ENCODE measurements at places on chromosomes 11 and 22.

- DNase-seq: no peak
Measured at GRCh38 chr11:64264371-64264852, 13.1 kb downstream of the PLCB3 start.

DNA sequence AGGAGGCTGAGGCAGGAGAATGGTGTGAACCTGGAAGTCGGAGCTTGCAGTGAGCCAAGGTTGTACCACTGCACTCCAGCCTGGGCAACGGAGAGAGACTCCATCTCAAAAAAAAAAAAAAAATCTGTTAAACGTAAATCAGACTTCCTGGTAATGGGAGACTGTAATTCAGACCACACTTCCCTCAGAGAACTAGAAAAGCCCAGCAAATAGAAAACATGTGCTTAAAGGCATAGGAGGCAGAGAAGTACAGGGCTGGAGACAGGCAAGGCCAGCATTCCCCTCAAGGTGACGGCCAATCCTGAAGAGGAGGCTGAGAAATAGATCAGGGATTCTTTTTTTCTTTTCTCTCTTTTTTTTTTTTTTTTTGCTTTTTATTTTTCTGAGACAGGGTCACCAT, 8.2 kb downstream of the GGT5 start:
- no peak for DNase-seq

GRCh38 chr11:122642971-122643370, 12.6 kb upstream of the UBASH3B start:
- DNase-seq: no peak

DNA sequence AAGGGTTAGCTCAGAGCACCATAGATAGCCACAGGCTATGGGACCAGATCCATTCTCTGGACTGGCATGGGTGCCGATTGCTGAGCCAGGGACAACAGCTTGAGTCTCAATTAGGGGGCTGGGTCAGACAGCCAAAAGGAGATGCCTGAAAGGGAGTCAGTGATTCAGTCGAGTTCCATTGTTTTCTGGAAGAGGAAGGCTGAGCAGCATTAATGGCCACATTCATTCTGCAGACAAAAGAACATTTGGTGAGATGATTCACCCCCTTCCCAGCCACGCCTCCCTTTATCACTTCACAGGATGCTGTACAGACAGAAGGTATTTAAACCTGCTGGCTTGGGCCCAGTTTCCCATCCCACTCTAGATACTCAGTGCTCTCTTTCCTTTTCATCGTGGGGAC, 131.9 kb downstream of the ADAMTS15 start:
- peak; percentile 91 for DNase-seq

GRCh38 chr22:18005201-18005926, 19.0 kb downstream of the MICAL3 start:
- DNase-seq: peak; percentile 72

GRCh38 chr11:76120513-76121101, 85.7 kb downstream of the WNT11 start:
- no peak for DNase-seq

DNA sequence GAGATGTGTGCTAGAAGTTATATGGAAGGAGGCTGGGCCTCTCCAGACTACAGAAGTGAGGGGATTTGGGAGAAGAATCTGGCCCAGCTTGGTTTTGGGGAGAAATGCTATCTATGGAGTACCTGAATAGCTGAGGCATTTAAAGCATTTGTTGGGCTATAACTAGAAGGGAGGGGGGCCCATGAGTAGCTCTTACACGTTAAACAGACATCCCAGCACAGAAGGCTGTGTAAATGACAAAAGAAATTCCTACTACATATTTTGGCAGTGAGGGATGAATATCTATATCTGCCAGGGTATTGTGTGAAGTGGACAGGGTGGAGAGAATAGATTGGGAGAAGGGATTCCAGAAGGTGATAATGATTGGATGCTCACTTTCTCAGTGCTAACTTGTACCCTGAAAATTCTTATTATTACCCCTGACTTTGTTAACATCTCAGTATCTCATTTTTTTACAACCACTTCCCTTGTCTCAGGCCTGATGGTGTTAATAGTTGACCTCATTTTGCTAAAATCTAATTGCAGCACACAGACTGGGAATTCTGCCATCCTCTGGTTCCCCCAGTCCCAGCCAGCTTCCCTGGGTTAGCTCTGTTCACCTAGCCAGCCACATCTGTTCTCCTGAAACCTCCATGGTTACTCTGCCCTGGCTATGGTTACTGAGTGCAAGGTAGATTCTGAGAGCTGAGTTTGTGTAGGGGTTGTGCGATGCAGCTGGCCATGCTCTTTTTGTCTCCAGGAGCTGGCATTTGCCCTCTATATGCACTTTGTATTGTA, 28.8 kb upstream of the RRM1 start:
- no peak for DNase-seq

DNA sequence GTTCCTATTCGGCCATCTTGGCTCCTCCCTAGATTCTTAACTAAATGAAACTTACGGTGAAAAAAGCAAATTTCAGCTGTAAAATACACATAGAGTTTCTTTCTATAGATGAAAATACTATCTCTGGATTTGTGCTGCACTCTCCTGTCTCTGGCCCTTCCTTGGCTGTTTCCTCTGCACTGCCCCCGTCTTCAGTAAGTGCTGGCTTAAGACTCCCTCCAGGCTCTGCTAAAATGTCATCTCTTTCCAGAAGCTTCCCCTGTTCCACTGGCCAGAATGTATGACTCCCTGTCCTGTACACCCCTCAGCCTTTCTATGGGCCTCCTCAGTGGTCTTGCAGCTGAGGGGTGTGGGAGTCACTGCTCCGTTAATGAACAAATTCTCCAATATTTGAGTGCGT, 109.1 kb upstream of the NARS2 start:
- DNase-seq: no peak

DNA sequence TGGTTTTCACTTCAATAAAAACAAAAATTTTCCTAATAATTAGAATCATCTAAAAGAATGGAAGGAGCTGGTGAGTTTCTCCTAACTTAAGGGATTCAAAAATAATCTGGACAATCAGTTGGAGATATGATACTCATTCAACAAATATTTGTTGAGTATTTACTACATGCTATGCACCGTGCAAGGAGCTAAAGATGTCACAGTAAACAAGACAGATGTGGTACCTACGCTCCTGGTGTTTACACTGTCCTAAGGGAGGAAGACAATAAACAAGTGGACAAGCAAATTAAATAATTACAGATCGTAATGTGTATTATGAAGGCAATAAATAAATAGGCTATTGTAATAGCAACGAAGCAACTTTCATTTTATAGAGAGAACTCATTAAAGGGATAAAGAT, 9.9 kb upstream of the SPON1 start:
- DNase-seq: no peak

DNA sequence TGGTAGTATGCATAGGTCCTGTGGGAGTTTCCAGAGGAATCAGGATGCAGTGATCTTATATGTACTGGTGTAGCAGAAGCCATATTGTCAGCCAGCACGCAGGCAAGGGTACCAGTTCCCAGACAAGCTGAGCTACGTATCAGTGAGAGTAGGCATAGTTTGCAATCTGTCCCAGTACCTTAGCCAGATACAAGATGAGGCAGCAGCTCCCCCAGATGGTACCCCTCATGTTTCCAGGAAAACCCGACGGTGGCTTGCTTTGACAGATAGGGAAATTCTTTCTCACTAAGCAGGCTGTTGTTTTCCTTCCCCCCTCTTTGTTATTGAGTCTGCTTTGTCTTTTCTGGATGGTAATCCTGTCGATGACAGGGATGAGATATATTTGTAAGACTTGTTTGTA, 109.7 kb upstream of the RRM1 start:
- DNase-seq: no peak

- peak; percentile 33 for DNase-seq
Measured at GRCh38 chr11:70871881-70872280, 380.5 kb downstream of the SHANK2 start.

DNA sequence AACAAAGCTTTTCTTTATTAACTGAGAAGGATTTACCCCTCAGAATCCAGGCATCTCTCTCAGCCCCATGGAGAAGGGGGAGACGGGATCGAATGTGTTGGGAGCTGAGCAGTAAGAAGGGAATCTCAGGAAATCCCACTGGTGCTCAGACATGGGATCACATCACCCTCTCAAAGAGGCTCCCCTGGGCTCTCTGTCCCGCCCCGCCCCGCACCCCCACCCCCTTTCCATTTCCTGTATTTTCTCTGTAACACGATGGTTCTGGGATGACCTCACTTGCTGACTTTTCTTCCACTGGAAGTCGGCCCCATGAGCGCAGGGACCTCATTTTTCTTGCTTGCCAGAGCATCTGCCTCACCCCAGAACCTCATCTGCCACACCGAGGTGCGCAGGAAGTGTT, 100.0 kb downstream of the RPS6KA4 start:
- no peak for DNase-seq

GRCh38 chr11:78698612-78699011, 123.9 kb upstream of the NARS2 start:
- DNase-seq: peak; percentile 59

DNA sequence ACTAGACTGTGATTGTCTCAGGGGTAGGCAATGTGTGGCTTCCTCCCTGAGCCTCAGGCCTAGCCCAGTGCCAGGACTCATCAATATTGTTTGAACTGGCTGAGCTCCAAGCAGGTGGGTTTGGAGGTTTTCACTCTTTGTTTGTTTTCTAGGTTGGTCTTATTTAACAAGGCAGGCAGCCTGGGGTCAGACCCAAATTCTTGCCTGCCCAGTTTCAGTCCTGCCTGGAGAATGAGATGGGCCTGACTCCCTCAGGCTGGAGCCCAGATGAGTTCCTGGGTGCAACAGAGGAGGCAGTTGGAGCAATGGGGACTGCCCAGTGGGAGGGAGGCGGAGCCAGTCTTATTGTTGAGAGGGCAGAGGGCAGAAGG, 28.3 kb upstream of the TP53I11 start:
- DNase-seq: peak; percentile 60

GRCh38 chr11:100575860-100576717, 111.0 kb upstream of the ARHGAP42 start:
- peak; percentile 66 for DNase-seq

DNA sequence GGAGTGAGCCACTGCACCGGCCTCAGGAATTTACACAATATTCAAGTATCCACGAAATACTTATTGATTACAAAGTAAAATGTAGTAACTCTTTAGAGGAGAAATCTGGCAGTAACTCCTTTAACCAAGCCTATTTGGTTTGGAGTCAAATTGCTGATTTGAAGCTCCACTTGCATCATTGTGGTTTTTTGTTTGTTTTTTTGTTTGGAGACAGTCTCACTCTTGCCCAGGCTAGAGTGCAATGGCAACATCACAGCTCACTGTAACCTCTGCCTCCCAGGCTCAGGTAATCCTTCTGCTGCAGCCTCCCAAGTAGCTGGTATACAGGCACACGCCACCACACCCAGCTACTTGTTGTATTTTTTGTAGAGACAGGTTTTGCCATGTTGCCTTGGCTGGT, 6.4 kb upstream of the QSER1 start:
- DNase-seq: no peak

- DNase-seq: no peak
Measured at GRCh38 chr11:8598506-8598905, 4.5 kb upstream of the STK33 start.

DNA sequence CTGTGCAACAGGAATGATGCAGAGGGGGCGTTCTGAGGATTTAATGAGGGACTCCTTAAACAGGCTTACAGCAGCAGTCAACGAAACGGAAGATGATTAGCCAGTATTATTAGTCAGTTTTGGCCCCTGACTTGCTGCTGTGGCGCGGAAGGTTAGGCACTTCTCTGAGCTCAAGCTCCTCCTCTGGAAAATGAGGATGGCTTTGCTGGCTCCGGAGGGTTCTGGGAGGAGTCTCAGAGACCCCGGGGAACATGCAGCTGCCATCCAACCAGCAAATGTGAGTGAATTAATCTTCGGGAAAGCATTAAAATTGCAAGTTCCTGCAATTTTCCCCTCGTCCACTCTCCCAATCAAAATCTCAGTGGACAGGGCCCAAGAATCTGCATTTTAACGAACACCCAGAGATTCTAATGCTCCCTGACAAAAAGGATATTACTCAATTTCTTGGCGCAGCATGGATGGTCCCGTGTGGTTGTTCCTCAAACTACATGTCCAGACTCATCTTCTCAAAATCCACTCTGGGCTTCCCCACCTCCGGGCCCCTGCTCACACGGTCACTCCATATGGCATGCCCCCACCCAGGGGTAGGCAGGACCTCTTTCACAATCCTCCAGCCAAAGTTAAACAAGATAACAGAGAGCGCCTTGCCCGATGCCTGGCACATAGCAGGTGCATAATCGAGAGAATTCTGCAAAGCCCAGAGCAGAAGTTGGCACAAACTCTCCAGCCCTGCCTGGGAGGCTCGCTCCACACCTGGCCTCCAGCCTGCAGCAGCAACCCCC, 6.4 kb downstream of the ELFN2 start:
- DNase-seq: peak; percentile 30

All from renal cortical epithelial cell (primary cell).